ENCODE measurements at places on chromosomes 13 and 19. TPM values are rescaled to one million over a fixed set of nuclear protein-coding genes. Genes with fewer than 3 reads are reported as not detected.

The BST2 gene
- total RNA-seq, result 111 TPM

The ATXN8OS gene
- not detected for total RNA-seq

DNA sequence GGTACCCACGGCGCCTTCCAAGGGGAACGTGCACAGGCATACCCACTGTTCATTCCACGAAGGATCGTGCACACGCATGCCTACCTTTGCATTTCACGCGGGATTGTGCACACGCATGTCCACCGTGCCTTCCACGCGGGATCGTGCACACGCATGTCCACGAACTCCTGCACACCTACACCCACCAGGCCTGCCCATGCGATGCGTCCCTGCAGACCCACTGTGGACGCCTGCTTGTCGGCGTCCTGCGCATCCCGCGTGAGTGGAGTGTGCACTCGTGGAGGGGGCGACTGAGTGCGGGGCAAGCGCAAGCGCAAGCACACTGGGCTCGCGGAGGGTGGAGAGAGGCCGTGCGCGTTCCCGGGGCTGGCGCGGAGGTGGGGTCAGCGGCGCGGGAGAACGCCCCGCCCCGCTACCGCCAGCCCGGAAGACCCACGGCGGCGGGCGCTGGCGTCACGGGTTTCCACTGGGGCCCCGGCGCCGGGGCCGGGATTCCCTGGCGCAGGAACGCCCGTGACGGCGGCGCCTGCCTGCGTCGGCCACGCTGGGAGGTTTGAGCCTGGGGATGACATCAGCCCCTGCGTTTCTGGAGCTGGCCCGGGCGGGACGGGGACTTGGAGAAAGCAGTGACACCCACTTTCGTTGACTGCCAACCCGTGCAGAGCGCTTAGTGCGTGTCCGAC, 18.7 kb downstream of the GADD45B start:
- DNase-seq, result no peak

DNA sequence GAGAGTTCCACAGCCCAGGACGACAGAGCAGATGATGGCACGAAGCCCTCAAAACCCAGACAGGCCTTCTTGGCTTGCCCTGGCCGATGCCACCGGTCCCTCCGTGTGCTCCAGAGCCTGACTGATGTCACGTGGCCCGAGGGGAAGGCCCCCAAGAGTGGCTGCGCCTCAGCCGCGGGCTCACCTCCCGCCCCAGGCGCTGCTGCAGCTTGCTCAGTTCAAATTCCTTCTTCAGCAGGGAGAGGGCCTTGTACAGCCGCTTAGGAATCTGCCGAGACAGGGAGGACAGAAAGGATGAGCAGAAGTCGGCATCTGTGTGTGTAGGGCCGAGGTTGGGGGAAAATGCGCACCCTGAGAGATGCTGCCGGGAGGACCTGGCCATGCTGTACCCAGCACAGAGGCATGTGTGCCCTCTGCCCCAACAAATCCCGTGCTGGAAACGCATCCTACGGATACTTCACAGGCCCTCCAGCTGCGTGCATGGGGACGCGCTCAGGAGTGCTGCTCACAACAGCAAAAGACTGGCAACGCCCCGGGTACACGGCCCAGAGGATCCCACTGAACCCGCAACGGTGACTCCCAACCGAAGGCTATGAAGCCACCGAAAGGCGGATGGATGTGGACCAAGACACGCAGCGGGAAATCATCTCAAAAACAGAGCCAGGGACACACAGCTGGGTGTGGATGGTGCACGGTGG, 12.9 kb downstream of the LONP1 start:
- DNase-seq, result no peak

DNA sequence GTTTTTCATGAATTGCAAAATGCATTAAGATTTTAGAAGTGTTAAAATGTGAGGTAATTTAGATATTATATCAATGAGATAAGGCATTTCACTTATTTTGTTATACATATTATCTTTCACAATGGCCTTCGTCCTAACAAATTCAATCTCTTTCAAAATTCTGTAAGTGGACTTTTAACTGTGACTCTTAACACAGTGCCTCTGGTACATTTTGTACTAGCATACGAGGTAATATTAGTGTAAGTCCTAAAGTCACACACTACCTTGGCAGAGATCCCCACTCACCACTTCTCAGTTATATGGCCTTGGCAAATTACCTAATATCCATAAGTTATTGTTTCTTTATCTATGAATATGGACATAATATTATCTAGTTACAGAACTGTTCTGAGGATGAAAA, 101.3 kb upstream of the SLITRK6 start:
- no peak for DNase-seq

DNA sequence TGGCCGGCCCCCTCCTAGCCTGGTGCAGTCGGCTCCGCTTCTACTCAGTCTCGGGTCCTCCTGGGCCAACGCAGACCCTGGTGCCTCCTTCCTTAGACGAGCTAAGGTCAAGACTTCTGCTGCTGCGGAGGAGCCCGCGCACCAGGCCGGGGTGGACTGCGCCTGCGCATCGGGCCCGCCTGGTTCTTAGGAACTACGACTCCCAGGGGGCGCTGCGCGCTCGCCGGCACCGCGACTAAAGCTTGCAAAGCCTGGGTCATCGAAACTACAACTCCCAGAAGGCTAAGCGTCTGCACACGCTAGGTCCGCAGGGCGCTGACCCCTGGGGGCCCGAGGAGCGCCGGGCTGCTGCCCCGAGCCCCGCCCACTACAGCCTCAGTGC, at the start of gene ZNF835:
ZNF835 (minus strand) TSS at position 145 of the 382 bp plus-strand sequence. CDS start 6,559 bp downstream, outside the sequence.
- DNase-seq, result no peak

Measured in glomerular endothelial cell (primary cell).